Substantia nigra (tissue), 51 donors: ENCODE measurements at places on chromosomes 7 and 10.

DNA sequence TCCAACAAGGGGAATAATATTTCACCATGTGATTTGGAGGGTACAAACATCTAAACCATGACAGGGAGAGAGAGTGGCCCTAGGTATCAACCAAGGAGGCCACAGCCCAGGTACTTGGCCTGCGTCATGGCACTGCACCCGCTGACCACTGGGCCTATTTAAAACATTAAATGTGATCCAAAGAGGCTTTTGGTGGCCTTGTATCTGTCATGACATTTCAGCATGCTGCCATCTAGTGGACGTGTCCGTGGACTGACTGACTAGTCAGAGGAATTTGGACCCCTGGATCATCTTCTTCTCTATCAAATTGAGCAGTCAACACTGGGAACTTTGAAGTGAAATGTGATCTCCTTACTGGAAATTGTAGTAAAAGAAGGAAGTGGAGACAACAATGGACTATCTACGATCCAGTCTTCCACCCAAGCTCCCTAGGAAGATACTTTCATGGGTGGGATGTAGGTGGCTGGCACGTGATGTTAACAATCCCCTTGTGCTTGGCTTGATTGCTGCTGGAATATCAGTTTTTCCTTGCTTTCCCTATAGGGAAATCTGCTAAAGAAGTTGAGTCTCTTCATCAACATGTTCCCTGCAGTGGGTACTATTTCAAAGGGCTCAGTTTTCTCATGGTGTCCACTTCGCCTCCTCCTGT, 24.6 kb upstream of the ITGA8 start:
- DNase-seq = no peak

DNA sequence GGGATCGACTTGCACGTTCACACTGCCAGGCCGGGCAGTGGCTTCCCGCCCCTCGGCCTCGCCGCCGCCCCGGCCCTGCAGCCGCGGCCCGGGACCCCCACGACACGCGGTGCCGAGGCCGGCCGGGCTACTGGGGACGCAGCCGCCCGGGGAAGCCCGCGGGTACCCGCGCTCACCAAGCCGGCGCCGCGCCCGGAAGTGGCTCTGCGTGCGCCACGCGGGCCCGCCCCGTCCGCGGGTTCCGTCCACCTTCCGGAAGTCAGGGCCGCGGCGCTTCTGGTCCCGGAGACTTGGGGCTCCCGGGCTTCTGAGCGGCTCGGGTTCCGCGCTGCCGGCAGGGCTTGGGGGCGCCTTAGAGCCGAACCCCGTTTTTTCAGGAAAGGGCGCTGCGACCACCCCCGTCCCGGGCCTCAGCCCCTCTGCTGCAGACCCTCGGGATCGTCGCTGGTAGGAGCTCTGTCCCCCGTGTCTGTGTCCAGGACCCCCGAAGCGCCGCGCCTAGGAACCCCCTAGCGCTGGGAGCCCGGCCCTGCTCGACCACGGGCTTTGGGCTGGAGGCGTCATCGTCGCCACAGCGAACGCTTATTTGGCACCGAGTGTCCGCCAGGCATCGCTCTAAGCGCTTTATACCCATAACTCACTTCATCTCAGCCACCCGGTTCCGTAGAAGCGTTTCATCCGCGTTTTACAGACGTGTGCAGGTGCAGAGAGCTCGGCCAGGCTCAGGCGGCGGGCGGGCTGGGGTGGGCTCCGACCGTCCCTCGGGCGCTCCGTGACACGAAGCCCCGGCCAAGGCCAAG, at the start of gene PSMG3:
Gene PSMG3 (minus strand): TSS at position 200 of the 800 bp plus-strand sequence. CDS start 693 bp downstream, outside the sequence.
- peak; percentile 86 for DNase-seq

GRCh38 chr10:96208946-96209345, 62.4 kb downstream of the BLNK start:
- no peak for DNase-seq

DNA sequence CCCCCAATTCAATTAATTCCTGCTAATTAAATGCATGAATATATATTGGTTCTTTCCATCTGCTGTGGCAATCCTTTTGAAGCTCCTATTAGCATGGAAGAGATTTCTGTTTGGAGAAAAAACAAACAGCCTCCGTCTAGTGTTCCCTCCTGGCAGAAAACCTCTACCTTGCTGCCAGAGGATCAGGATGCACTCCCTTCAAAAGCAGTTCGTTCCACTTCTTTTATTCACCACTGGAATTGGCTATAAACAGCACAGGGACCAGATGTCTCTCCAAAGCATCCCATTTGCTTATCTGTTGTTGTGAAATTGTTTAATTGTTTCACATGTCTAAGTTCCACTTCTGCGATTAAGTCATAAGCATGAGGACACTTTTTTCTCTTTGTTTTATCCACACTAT, 77.8 kb upstream of the PTN start:
- DNase-seq = no peak

- no peak for DNase-seq
These were observed 44.0 kb downstream of the WDR37 start for GRCh38 chr10:1100143-1100542.

DNA sequence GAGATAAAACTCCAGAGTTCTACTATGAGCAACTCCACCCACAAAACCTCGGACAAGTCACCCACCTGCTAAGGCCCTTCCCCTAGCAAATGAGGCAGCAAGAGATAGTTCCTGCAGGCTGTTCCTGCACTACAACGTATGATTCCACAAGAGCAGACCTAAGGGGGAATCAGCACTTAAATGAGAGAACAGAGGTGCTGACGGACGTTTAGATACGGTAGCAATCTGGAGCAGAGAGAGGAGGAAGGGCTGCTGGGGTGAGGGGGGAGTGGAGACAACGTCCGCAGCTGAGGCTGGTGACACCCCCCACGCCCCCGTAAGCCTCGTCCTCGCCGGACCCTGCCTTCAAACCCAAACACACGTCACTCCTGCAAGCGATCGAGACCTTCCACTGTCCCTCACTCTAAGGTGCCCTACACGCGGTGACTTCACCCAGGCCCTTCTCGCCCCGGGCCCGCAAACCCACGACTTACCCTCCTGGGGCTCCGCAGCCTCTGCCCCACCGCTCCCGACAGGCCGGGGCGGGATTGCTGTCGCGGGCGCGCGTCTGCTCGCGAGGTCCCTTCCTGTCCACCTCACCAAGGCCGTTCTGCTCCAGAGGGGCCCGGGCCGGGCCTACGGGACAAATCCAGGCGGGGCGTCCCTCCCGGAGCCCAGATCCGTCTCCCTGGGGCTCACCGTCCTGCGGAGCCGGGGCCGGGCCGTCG, 635 bp downstream of the ZNF12 start:
- DNase-seq = no peak

DNA sequence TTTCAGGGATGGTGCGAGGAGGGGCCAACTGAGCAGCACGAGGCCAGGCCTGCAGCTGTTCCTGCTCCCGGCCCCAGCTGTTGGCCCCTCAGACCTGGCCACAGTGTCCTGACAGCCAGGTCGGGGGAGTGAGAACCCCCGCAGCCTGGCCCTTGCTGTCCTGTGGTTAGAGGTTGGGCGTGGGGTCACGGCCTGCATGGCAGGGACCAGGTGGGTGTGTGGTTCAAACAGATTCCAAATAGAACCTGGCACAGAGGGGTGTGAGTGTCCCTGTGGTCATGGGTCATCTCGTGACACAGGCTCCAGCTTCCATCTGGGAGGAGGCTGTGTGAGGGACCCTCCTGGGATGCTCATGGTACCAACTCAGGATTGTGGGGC, 10.3 kb downstream of the NPTX2 start:
- DNase-seq = no peak

- no peak for DNase-seq
These were observed 29.3 kb downstream of the TNS3 start for GRCh38 chr7:47552621-47553020.

DNA sequence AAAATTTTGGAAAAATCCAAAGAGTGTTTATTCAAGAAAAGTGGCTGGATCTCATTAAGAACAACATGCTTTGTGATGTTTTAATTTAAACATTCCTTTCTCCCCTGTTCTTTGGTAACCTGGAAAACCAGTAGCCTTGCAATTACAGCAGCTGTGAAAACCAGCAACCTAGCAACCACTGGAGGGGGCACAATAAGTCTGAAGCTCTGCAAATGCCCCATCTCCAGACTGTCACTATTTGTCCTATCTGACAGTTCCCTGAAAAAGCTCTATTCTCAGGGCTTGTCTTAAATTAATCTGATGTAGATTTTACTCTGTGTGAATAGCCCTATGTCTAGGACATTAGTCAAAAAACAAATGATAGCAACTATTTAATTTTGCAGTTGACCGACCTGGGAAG, 137.6 kb upstream of the THSD7A start:
- no peak for DNase-seq

- no peak for DNase-seq
These were observed 84.5 kb downstream of the AOAH start for GRCh38 chr7:36639826-36640225.

- DNase-seq = no peak
These were observed 94.7 kb downstream of the HDAC9 start for GRCh38 chr7:18590241-18590640.

DNA sequence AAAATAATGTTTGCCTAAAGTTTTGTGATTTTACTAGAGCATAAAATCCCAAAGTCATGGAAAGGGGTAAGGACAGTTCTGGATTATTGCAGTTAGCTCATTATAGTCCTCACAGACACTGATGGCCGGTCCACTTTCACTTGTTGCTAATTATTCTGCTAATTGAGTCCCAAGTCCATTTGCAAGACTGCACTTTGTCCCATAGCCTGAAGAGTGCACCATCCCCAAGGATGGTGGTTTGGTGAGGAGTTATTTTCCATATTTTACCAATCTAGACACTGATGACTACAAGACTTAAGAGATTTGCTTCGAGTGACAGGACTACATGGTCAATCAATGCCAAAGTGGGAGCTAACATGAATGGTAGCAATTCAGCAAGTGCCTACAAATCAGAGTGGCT, 181.8 kb upstream of the CACNA2D1 start:
- DNase-seq = no peak

GRCh38 chr10:76729346-76729745, 908.3 kb downstream of the KCNMA1 start:
- DNase-seq = no peak

GRCh38 chr10:101529725-101530553, 58.1 kb downstream of the POLL start:
- no peak for DNase-seq

DNA sequence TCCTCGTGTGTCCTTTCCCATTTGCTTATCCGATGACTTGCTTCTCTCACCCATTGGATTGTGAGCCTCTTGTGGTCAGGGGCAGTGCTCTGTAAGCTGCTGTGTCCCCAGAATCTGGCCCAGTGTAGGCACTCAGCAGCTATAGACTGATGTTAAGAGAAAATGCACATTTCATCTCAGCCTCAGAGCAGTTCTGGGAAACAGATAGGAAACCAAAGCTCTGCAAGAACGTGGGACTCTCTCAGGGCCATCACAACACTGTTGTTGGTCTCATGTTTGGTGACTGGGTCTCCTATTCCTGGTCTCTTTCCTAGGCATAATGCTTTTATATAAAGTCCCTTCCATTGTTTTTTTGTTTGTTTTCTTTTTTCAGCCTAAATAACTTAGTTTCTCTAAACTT, 141.2 kb downstream of the ST7 start:
- no peak for DNase-seq

GRCh38 chr10:16993186-16993585, 136.4 kb downstream of the CUBN start:
- DNase-seq = no peak

DNA sequence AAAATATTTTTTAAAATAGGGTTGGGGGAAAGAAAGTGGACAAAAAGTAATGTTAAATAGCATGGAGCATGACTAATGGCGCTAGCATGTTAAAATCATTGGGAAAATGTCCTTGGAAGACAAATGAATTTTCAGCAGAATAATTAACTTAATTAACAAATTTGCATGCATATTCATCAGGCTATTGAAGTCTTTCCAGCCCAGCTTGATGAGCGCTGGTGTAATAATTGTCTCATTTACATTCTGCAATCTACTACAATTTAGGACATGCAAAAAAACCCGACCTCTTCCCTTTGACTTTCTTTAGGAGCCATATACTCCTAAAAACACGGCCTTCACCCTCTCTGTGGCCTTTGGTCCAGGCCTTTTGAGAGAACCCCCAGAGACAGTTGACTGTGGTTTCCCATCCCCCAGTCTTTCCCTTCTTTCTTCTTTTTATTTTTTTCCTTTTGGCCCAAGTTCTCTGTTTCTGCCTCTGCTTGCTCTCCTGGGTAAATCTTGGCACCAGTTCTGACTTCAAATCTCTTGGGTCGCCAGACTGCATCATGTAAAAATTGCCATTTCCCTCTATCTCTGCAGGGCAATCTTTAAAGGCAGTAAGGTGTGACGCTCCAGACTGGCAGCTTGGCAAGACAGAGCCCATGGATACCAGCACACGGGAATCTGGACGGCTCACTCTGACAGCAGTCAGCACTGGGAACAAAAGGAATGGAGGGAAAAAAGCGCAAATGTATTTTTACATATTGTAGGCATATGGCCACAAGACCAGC, 105.5 kb downstream of the NEUROD6 start:
- DNase-seq = no peak

GRCh38 chr7:137480401-137480800, 136.9 kb upstream of the PTN start:
- DNase-seq = no peak

DNA sequence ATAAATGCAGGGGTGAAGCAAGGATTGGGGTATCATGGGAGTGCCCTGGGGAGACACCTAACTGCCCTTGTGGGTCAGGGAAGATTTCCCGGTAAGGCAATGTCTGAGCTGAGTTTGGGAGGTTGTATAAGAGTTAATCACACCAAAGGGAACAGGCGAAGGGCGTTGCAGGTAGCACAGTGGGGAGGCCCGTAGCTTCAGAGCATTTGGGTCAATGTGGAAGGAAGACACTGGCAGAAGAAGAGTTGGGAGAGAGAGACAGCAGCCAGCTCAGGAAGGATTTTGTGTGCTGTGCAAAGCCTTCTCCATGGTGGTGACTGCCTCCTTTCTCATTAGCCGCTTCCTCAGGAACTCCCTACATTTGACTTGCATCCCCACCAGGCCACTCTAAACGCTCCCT, 80.8 kb upstream of the LEP start:
- no peak for DNase-seq

DNA sequence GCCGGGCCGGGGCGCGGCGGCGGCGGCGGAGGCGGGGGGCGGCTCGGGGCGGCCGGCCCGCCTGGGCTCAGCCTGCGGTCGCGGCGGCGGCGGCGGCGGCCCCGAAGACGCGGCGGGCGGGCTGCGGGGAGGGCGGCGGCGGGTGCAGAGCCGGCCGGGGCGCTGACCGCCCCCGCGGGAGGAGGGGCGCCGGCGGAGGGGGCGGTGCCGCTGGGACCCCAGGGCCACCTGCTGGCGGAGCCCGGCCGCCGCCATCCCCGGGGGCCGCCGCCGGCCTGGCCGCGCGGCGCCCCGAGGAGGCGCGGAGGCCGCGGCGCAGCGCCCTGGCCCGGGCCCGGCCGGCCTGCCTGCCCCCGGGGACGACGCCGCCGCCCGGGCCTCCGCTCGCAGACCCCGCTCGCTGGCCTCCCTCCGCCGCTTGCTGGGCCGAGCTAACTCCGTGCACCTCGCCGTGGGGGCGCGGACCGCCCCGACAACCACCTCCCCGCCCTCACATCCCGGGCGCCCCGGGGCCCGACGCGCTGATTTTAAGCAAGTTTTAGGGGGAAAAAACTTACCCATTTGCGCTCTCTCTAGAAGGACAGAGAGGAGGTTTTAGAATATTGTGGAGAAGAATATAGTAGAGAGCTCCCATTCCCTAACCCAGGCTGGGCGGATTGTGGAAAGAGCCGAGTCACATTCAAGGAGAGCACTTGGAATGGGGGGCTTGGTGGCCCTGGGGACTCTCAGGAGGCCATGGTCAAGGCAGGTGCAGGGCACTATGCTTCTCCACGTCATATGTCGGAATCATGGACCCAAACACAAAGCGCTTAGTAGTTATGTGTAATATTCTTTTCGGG, at the start of gene BEND7:
Gene BEND7 (minus strand): TSS at position 140 of the 839 bp plus-strand sequence. CDS start 481 bp downstream, outside the sequence.
- DNase-seq = no peak

GRCh38 chr7:25805027-25805687, 346.8 kb upstream of the NFE2L3 start:
- no peak for DNase-seq
